ENCODE measurements at places on chromosomes 12 and 14.
A peak's percentile ranks its signal among the peaks of the same experiment; 100 is the strongest.

- no peak overlapping the region for H3K4me3 ChIP-seq
- H3K4me1 ChIP-seq = peaks cover 72% of the 10 kb centered on the region
- no peaks in the 10 kb centered on the region for H3K27me3 ChIP-seq
- no peak for DNase-seq
- H3K36me3 ChIP-seq = no peaks in the 10 kb centered on the region
Observed at GRCh38 chr12:47808574-47809365, 10.9 kb downstream of the HDAC7 start.

GRCh38 chr12:123237646-123238329, 4.6 kb downstream of the MTRFR start:
- no peaks in the 10 kb centered on the region for H3K36me3 ChIP-seq
- H3K4me1 ChIP-seq = peaks cover 24% of the 10 kb centered on the region
- H3K4me3 ChIP-seq = no peak overlapping the region
- no peaks in the 10 kb centered on the region for H3K27me3 ChIP-seq
- DNase-seq = peak; percentile 78

- H3K36me3 ChIP-seq = no peaks in the 10 kb centered on the region
- no peaks in the 10 kb centered on the region for H3K4me1 ChIP-seq
- H3K27ac ChIP-seq = peak overlapping the region; percentile 74
- peak; percentile 15 for DNase-seq
- no peaks in the 10 kb centered on the region for H3K27me3 ChIP-seq
- H3K4me3 ChIP-seq = peak overlapping the region; percentile 46
Observed at GRCh38 chr14:32897698-32898064, 41.0 kb upstream of the NPAS3 start.

DNA sequence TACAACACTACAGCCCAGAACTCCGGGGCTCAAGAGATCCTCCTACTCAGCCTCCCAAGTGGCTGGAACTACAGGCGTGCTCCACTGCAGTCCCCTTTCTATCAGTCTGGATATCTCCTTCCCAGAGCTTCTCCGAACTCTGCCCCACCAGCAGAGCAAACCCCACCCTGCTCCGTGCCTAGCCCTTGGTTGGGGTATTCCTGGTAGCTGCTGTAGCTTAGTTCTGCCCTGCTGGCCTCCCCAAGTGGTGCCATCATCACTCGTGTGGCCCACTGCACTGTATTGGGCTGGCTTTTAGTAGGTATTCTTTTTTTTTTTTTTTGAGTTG, 9.5 kb downstream of the HSP90AA1 start:
- no peak for DNase-seq
- no peaks in the 10 kb centered on the region for H3K27me3 ChIP-seq
- no peak overlapping the region for H3K4me3 ChIP-seq
- H3K27ac ChIP-seq = no peak overlapping the region
- H3K36me3 ChIP-seq = no peaks in the 10 kb centered on the region

GRCh38 chr12:106841510-106842302, 67.2 kb downstream of the RIC8B start:
- H3K4me1 ChIP-seq = peaks cover 26% of the 10 kb centered on the region
- no peaks in the 10 kb centered on the region for H3K36me3 ChIP-seq
- peak; percentile 70 for DNase-seq

DNA sequence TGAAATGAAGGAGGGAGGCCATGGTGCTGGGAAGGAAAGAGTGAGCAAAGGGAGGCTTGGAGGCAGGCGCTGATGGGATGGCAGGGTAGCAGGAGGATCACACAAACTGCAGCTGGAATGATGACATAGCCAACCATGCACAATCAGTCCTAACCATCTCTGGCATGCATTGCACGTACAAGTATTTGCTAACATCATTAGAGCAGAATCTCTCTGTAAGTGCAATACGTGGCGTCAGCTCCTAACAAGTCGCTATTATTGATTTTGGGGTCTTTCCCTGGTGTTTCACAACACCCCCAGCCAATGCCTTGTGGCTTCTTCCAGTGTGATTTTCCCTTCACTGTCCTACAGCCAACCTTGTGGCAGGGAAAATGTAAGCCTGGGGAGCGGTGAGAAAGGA, 18.5 kb downstream of the BDKRB1 start:
- H3K4me1 ChIP-seq = peaks cover 6% of the 10 kb centered on the region
- H3K4me3 ChIP-seq = no peak overlapping the region
- no peaks in the 10 kb centered on the region for H3K27me3 ChIP-seq
- no peak for DNase-seq
- no peak overlapping the region for H3K27ac ChIP-seq
- H3K36me3 ChIP-seq = no peaks in the 10 kb centered on the region
